ENCODE measurements at places on chromosomes 11 and 22.

DNA sequence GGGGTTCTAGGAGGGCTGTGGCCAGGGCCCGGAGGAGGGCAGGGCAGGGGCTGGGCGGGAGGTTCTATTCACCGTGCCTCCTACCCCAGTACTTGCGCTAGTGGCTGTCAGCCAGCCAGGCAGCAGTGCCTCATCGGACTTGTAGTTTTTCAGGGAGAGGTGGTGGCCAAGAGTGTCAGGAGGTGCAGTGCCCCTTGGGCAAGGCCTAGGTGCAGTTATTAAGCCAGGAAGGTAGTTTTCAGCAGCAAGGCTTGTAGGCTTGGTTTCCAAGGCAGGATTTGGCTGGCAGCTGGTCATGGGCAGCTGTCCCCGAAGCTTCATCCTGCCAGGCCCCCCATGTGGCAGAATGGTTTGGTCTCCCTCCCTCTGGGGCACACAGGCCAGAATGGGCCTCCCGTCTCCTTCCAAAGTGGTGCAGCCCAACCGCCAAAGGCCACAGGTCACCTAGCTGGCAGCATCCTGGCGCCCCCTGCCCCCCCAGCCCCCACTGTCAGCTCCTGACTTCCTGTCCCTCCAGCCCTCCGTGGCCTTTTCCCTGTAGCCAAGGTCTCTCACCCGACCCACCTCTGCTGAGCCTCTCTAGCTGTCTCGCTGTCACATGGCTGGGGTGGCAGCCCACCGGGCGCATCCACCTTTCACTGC is 8.5 kb downstream of the CCDC88B start:
- no peak for DNase-seq

DNA sequence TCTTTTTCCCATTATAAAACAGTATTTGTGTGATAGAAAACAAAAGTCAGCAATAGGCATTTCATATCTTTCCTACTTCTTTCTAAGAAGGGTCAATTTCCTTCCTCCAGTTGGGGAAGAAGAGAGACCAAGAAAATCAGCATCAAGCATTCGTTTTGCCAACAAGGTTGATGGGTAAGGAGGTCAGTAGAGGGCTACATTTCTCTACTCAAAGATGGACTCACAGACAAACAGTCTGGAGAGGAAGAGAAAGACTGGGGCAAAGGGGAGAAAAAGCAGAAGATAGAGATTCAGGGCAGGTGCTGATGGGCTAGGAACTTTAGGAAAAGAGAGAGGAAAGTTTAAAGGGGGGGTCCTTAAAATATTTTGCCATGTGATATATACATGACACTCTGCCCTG is 8.6 kb upstream of the MTNR1B start:
- DNase-seq: no peak

DNA sequence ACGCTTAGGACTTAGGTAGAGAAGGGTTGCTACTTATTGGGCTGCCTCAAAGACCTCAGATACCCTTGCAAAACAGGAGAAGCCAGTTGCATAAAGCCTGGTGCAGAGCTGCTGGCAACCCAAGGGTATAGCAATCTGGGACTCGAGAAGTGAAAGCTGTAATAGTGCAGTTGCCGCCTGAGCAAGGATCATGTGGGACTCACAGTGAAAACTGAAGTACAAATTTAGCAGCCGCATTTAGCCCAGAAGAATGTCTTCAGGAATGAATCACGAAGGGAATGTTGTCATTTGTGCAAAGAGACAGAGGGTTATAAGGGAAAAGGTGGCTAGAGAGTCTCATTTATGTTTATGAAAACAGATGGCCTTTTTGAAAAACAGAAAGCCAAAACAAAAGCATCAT is 267.2 kb downstream of the TENM4 start:
- no peak for DNase-seq

GRCh38 chr11:46408407-46408986 is 16.9 kb upstream of the CHRM4 start:
- no peak for DNase-seq

DNA sequence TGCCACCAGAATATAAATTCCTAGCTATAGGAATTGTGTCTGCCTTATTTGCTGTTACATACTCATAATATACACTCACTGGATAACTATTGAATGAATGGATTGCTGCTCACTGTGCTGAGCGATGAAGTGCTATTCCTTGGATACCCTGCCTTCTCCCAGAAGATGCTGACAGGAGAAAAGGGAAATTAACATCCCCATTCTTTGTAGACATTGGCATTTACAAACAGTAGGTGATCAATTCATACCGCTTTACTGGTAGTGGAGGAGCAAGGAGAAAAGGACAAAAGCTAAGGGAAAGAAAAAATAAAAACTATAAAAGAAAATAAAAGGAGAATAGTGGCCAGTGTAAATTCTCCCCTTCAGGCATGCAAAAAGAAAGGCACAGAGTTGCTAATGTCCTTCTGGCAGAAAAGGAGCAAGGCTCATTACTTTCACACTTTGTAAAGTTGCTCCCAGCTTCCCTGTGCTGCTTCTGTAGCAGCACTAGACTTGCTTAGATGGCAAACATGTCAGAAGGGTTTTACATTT is 183.0 kb downstream of the LUZP2 start:
- no peak for DNase-seq

DNA sequence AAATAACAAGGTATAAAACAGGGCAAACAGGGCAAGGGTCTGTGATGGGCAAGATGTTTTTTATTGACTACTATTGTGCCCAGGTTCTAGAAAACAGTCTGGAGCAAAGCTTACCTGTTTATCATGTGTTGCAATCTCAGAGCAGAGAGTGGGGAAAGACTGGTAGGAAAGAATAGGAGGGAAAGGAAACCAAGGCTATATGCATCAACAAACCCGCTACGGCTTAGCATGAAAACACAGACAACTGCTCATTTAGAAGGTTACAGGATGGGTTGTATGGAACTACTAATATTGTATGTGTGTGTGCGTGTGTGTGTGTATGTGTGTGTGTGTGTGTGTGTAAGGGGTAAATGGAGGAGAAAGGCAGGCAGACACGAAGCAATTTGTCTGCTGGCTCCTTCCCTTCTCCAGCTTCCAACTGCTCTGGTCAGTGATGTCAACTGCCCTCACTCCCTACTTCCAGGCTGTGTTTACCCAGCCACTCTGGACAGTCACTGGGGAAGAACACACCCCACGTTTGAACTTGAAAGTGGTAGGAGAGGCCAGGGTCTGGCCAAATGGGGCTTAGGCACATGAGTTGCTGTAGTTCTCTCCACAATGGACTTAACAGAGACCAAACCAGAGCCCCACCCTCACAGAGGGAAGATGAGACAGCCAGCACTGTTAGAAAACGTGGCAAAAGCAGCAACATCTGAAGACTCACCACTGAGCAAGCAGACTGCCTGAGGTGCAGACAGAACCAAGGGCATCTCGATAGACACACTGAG is 47.0 kb downstream of the GAB2 start:
- DNase-seq: no peak

DNA sequence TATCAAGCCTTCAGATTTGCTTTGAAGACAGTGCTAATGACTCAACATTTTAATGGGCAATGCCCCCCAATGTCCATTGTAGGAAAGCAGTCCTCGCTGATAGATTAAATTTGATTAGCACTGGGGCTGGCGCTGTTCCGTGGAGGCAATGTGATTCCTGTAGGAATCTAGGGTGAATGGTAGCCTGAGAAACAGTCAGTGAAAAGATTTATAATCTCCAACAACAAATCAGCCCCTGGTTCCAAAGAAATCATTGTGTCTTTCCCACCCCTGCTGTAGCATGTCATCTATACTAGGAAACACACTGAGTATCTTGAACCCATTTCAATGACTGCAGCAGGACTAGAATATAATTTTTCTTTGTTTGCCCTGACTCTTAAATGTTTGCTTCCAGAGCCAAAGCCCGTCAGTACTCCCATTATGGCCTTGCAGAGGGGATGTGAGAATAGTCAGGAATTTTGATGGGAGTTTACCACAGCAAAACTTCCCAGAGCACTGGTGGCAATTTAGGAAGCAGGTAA is 36.1 kb downstream of the MPPED2 start:
- DNase-seq: no peak

DNA sequence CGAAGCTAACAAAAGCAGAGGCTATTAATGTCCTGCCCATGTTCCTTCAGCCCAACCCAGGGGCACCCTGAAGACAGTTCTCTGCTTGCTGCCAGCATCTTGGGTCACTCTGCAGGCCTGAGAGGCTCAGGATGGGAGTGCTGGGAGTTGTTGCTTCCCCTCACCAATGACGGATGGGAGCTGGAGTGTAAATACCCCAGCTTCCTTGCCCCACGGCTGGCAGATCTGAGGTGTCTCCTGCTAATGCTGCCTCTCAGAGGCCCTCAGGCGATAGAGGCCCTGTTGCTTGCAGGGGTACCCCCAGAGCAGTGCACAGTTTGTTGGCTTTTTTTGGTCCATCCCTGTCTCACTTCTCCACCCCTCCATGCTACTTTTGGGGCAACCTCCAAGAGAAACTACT is 32.9 kb downstream of the IFT27 start:
- no peak for DNase-seq

DNA sequence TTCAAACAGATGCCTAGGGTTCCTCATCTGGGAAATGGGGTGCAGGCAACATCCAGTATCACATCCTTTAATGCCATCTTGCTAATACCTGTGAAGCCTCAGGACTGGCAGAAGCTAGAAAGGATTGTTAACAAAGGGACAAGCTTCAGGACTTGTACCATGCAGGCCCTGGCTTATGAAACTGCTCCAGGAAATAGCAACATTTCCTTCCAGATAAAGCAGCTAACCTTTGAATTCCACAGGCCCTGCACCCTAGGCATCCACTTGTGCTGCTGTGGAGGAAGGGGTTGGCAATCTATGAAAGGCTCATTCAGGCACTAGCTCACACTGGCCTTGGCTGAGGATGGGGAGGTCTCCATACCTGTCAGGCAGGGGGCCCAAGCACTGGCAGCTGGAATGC is 87.2 kb downstream of the BTBD10 start:
- no peak for DNase-seq

DNA sequence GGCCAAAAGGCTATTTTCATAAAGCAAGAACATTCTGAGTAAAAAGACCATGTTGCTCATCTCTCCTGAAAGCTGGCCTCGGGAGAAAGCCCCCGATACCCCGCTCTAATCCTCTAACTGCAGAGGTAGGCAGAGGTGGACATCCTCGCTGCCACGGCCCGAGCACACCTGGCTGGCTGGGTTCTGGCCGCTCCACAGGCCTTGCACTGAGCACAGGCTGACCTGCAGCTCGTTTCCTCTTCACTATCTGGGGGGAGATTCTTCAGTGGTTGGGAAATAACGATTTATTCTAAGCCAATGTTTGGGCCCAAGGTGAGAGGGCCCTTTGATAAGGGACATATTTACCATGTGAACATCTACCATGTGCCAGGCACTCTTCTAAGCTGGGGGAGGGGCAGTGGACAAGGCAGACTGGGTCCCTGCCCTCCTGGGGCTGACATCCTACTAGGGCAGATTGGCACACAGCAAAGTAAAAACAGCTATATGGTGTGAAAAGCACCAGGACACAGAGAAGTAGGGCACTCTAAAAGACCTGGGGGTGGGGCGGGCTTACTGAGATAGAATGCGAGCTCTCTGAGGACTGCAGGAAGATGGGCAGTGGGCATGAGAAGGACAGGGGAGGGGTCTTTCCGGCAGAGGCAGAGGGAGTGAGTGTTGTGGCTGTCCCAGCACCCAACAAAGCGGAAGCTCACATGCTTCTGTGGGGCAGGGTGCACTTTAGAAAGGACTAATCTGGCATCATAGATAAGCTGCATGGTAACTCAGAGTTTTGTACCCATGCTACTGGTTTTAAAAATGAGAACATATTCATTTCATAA is 65.5 kb upstream of the ARFGAP3 start:
- DNase-seq: no peak

DNA sequence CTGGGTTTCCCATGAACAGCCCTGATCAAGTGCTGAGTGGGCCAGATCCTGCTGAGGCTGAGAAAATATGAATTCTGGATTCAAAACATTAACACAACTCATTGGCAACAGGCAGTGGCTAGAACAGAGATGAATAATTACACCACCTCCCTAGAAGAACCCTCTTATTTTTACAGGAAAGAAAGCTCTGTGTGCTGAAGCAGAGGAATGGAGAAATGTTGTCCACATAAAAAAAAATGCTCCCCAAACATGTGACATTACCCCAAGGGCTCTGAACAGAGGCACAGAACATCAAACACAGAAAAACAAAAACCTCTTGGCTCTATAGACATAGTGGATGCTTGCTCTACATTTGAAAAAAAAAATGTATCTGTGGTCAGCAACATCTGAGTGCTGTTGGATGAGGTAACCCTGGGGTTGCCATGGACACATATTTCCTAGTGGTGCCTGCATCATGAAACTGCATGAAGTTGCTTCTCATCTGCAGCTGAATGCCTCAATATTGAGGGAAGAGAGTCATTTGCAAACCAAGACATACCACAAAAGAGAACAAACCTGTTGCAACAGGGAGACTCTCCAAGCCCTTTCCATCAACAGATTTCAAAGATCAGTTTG is 98.8 kb downstream of the SNX19 start:
- DNase-seq: no peak

GRCh38 chr22:46697811-46698515 is 40.1 kb downstream of the CERK start:
- DNase-seq: no peak

GRCh38 chr11:1819074-1819473 is 15.7 kb upstream of the SYT8 start:
- no peak for DNase-seq

DNA sequence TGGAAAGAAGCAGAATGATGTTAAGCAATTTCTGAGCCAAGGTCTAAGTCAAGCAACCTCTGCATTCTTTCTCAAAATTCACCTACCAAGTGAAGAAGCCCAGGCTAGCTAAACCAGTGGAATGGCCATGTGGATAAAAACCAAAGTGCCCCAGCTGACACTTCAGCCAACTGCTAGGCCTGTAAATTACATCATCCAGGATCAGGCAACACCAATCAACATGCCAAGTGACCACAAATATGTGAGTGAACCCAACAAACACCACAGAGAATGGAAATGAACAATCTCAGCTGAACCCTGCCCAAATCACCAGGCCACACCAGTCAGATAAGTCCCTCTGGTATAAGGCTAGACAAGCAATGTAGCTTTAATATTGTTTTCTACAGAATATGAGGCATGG is 25.1 kb upstream of the FJX1 start:
- no peak for DNase-seq

GRCh38 chr22:46632646-46633249 is 12.6 kb downstream of the GRAMD4 start:
- DNase-seq: no peak

Data from NCI-H1694 (cell line).